Activated CD4-positive, alpha-beta T cell treated with anti-CD3 and anti-CD28 coated beads, Interleukin-2, amount 50 U/mL, for 24 hours (primary cell): ENCODE measurements at places on chromosomes 5 and 9.

DNA sequence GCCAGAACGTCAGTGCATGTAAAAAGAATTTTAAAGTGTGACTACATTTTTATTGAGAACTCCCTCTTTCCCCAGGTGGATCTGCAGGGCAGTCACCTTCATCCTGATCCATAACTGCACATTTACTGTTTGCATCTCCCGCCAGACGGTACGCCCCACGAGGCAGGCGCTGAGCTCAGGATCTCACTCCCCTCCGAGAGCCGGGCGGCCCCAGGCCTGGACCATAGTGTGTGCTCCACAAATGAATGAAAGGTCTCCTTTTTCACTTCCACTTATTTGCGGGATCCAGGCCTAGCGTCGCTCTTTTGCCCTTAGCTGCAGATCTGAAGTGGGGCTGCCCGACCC, 378 bp downstream of the DROSHA start:
- DNase-seq = no peak

GRCh38 chr9:83219154-83219923, 156.4 kb upstream of the RASEF start:
- no peak for DNase-seq

DNA sequence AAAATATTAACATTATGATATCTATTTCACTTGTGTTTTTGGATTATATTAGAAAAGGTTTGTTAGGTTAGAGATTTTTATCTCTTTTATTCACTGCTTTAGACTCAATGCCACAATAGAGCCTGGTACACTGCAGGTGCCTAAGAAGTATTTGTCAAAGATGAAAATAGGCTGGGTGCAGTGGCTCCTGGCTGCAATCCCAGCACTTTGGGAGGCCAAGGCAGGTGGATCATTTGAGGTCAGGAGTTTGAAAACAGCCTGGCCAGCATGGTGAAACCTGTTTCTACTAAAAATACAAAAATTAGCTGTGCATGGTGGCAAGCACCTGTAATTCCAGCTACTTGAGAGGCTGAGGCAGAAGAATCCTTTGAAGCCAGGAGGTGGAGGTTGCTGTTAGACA, 64.3 kb downstream of the C9 start:
- DNase-seq = no peak

GRCh38 chr9:127792417-127793031, 6.7 kb downstream of the CDK9 start:
- no peak for DNase-seq
